Muscle of leg (tissue), 16 donors: ENCODE measurements at places on chromosomes 7 and 10. TPM values are rescaled to one million over a fixed set of nuclear protein-coding genes. Genes with fewer than 3 reads are reported as not detected.

PLCE1 gene
- total RNA-seq: 31.7 TPM

- H3K36me3 ChIP-seq: peaks cover 25% of the 10 kb centered on the region
- DNase-seq: peak; percentile 96
- H3K27me3 ChIP-seq: no peaks in the 10 kb centered on the region
- peaks cover 46% of the 10 kb centered on the region for H3K4me1 ChIP-seq
Observed at GRCh38 chr7:130141161-130141883, 63.9 kb downstream of the TMEM209 start.

GRCh38 chr7:100614308-100614861 is 2.0 kb downstream of the MOSPD3 start:
- H3K4me1 ChIP-seq: peaks cover 10% of the 10 kb centered on the region
- H3K27ac ChIP-seq: no peak overlapping the region
- no peak for DNase-seq
- H3K4me3 ChIP-seq: no peak overlapping the region
- H3K27me3 ChIP-seq: no peaks in the 10 kb centered on the region
- H3K36me3 ChIP-seq: peaks cover 9% of the 10 kb centered on the region

- no peak overlapping the region for H3K27ac ChIP-seq
- DNase-seq: peak; percentile 73
- H3K36me3 ChIP-seq: peaks cover 29% of the 10 kb centered on the region
- H3K4me1 ChIP-seq: no peaks in the 10 kb centered on the region
- no peaks in the 10 kb centered on the region for H3K27me3 ChIP-seq
- H3K4me3 ChIP-seq: no peak overlapping the region
Observed at GRCh38 chr7:141654551-141654950, 47.4 kb downstream of the DENND11 start.

STK31 gene
- 0.40 TPM for total RNA-seq

- peaks cover 12% of the 10 kb centered on the region for H3K36me3 ChIP-seq
- peak overlapping the region; percentile 18 for H3K4me3 ChIP-seq
- H3K27ac ChIP-seq: peak overlapping the region; percentile 98
Observed at GRCh38 chr7:128453836-128454804, 1.6 kb upstream of the HILPDA start.

DNA sequence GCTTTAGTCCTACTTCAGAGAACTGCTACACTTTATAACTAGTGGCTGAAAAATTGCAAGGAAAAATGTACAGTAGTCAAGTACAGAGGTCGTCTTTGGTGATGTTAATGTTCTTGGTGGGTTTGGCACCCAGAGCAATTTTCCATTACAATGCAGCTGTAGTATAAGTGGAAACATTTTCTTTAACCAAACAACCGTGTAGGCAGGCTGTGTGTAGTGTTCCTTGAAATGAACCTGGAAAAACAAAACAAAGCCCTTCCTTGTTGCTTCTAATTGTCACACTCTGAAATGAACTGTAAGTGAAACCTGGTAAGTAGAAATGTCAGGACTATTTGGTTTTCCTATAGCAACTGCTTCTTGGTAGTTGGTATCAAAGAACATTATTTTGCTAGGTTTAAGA is 256.9 kb downstream of the MDFIC start:
- no peak overlapping the region for H3K27ac ChIP-seq
- H3K4me3 ChIP-seq: no peak overlapping the region
- no peaks in the 10 kb centered on the region for H3K27me3 ChIP-seq
- peak; percentile 57 for DNase-seq
- H3K36me3 ChIP-seq: no peaks in the 10 kb centered on the region

- H3K27ac ChIP-seq: no peak overlapping the region
- peaks cover 6% of the 10 kb centered on the region for H3K27me3 ChIP-seq
- no peaks in the 10 kb centered on the region for H3K36me3 ChIP-seq
- H3K4me3 ChIP-seq: no peak overlapping the region
- H3K4me1 ChIP-seq: no peaks in the 10 kb centered on the region
Observed at GRCh38 chr10:130244928-130245495, 108.8 kb downstream of the GLRX3 start.

DNA sequence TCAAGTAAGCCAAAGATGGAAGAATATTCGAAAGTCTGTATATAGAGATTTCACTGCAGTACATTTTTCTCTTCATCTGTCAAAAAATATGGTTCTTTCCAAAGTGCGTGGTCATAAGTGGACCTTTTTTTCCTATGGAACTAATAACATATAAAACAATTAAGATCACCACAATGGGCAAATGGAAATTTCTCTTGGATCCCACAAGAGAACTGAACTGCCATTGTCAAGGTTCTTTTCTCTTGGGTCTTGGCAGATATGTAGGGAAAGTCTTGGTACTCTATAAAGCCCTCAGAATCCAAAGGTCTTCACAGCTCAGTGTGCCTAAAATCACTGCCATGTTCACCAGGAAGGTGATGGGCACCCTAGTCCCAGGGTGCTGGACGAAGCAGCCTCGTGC is at the start of gene OR6B1:
OR6B1 (plus strand) TSS at position 301 of the 400 bp plus-strand sequence. CDS start 3,677 bp downstream, outside the sequence.
- H3K27me3 ChIP-seq: no peaks in the 10 kb centered on the region
- H3K36me3 ChIP-seq: no peaks in the 10 kb centered on the region
- no peaks in the 10 kb centered on the region for H3K4me1 ChIP-seq
- DNase-seq: no peak

- no peak for DNase-seq
- H3K4me1 ChIP-seq: peaks cover 13% of the 10 kb centered on the region
- H3K4me3 ChIP-seq: no peak overlapping the region
- no peak overlapping the region for H3K27ac ChIP-seq
- H3K27me3 ChIP-seq: no peaks in the 10 kb centered on the region
Observed at GRCh38 chr10:112741830-112742402, 208.1 kb upstream of the TCF7L2 start.

DNA sequence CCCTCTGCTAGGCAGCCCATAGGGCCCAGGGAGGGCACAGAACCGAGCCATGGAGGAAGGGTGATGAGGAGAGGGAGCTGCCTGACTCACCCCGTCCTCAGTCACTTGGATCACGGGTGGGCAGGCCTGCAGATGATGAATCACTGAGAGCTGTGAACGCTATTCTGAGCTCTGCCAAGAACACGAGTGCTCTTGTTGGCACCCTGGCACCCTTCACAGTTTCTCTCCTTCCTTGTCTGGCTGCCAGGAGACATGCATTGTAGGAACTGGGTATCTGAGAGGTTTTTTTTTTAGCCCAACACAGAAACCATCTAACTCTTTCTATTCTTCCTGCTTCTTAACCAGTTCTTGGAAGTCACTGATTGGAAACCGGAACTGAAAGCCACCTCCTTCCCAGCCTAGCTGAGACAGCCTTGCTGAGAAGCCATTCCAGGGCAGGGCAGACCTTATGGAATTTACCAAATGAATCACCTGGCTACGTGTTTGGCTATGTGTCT is 82.1 kb downstream of the SLC37A3 start:
- H3K4me1 ChIP-seq: peaks cover 10% of the 10 kb centered on the region
- no peaks in the 10 kb centered on the region for H3K27me3 ChIP-seq
- peak; percentile 60 for DNase-seq
- H3K4me3 ChIP-seq: no peak overlapping the region

PPIA gene
- 1,341 TPM for total RNA-seq

GRCh38 chr10:17009212-17009700 is 120.4 kb downstream of the CUBN start:
- peak overlapping the region; percentile 81 for H3K27ac ChIP-seq
- no peaks in the 10 kb centered on the region for H3K27me3 ChIP-seq
- H3K4me3 ChIP-seq: no peak overlapping the region
- H3K4me1 ChIP-seq: peaks cover 38% of the 10 kb centered on the region
- no peaks in the 10 kb centered on the region for H3K36me3 ChIP-seq
- DNase-seq: peak; percentile 89

DNA sequence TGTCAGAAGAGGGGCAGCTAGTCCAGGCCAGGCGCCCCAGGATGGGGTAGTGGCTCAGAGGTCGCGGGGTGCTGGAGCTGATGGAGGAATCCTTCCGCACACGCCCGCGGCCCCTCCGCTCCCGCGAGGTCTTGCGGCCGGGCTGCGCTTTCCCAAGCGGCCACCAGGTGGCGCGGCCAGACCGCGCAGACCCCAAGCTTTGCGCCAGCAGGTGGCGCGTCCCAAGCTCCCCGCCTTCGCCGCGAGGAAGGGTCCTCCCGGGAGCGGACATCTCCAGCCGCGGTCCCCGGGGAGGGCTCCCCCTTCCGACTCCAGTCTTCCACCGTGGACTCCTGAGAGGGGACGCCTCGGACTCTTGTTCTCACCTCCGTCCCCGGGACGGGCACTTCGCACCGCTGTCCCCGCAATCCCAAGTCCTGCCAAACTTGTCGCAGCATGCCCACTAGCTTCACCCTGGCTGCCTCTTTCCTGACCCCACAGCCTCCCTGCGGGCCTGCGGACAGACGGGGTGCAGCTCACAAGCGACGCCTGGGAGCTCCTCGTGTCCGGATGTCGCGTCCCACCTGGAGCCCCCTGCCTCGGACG is 19.4 kb downstream of the KCNK18 start:
- no peak overlapping the region for H3K27ac ChIP-seq
- H3K4me3 ChIP-seq: peak overlapping the region; percentile 34
- H3K4me1 ChIP-seq: peaks cover 13% of the 10 kb centered on the region
- H3K27me3 ChIP-seq: peaks cover 50% of the 10 kb centered on the region

DNA sequence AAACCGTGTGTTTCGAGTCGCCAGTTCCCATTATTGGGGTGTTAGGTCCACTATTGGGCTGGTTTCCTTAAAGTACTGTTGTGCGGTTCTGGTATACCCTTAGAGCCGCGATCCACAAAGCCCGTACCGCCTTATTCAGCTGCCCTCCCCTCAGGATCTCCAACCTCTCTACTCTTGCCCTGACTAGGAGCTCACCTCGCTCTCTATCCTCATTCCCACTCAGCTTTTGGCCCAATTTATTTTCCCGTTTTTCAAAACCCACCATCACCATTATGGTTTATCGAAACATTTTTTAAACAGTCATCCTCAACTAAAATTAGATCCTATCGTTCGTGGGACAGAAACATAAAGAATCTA is 461 bp upstream of the ETV1 start:
- H3K27me3 ChIP-seq: no peaks in the 10 kb centered on the region
- H3K4me1 ChIP-seq: peaks cover 10% of the 10 kb centered on the region
- H3K27ac ChIP-seq: peak overlapping the region; percentile 99
- no peak for DNase-seq
- no peaks in the 10 kb centered on the region for H3K36me3 ChIP-seq
- H3K4me3 ChIP-seq: peak overlapping the region; percentile 85

- no peaks in the 10 kb centered on the region for H3K4me1 ChIP-seq
- DNase-seq: no peak
- H3K27me3 ChIP-seq: no peaks in the 10 kb centered on the region
- H3K4me3 ChIP-seq: no peak overlapping the region
- H3K27ac ChIP-seq: no peak overlapping the region
- no peaks in the 10 kb centered on the region for H3K36me3 ChIP-seq
Observed at GRCh38 chr10:54983255-54983654, 182.2 kb upstream of the PCDH15 start.

LRRD1 gene
- 0.31 TPM for total RNA-seq

GRCh38 chr10:77801474-77802161 is 124.9 kb downstream of the DLG5 start:
- no peak for DNase-seq
- H3K27ac ChIP-seq: no peak overlapping the region
- peaks cover 69% of the 10 kb centered on the region for H3K36me3 ChIP-seq
- H3K4me3 ChIP-seq: no peak overlapping the region
- no peaks in the 10 kb centered on the region for H3K4me1 ChIP-seq

- H3K27me3 ChIP-seq: no peaks in the 10 kb centered on the region
- H3K27ac ChIP-seq: peak overlapping the region; percentile 99
- peak overlapping the region; percentile 85 for H3K4me3 ChIP-seq
- peaks cover 6% of the 10 kb centered on the region for H3K4me1 ChIP-seq
- DNase-seq: peak; percentile 81
Observed at GRCh38 chr10:17644485-17644943, 563 bp downstream of the STAM start.

- no peaks in the 10 kb centered on the region for H3K27me3 ChIP-seq
- no peak overlapping the region for H3K4me3 ChIP-seq
- peaks cover 86% of the 10 kb centered on the region for H3K36me3 ChIP-seq
- peaks cover 63% of the 10 kb centered on the region for H3K4me1 ChIP-seq
Observed at GRCh38 chr7:44114586-44115310, 8.6 kb downstream of the POLD2 start.

ASAH2 gene
- 1.6 TPM for total RNA-seq

FOXI2 gene
- total RNA-seq: 0.09 TPM

- no peak for DNase-seq
- no peaks in the 10 kb centered on the region for H3K36me3 ChIP-seq
- H3K27me3 ChIP-seq: no peaks in the 10 kb centered on the region
- no peak overlapping the region for H3K4me3 ChIP-seq
Observed at GRCh38 chr7:41238851-41239331, 464.0 kb downstream of the INHBA start.

DNA sequence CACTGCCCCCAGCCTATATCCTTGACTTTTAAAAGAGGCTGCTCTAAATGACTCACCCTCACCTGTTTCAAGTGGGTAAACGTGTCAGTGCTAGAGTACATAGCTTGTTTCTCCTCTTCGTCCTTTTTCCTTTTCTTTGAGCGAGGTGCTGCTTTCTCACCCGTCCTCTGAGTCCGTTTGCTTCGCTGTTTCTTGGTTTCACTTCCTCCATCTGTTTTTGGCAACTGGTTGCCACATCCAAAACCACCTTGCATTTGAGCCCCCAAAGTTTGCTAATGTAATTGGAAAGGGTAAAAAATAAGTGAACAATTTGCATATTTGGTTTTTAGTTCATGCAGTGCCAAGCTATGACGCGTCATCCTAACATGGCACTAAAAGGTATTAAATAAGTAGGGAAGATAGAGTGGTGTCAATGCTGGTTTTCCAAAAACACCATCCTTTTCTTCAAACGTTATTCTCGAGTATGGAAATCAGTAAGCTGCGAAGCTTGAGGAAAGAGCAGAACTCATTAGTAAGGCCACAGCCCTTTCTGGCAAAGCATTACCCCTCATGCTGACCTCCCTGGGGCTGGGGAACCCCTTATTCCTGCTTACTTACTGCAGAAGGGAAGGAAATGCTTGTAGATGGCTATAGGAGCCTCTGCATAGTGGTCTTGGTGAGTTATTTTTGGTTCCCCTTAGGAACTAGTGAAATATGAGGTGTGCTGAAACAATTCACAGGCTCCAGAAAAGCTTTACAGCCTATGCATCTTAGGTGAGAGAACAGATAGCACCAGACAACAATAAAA is 133.5 kb downstream of the GALNT11 start:
- no peak overlapping the region for H3K27ac ChIP-seq
- no peaks in the 10 kb centered on the region for H3K27me3 ChIP-seq
- no peaks in the 10 kb centered on the region for H3K4me1 ChIP-seq
- H3K4me3 ChIP-seq: no peak overlapping the region

DNA sequence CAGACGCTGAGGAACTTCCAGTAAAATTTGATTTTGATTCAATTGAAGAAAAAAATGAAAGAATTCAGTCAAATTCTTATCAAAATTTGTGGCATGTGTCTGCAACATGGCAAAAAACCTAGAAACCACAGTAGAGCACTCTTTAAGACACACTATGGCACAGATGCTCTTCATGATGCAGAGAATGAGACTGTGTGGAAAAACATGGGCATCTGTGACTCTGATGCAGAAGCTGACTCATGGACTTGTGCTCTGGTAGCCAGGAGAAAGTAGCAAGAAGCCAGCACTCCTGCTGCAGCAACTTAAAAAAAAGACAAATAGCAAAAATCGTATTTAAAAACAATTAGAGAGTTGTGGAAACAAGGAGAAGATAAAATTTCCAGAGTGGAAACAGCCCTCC is 8.9 kb upstream of the KCNK18 start:
- no peak overlapping the region for H3K27ac ChIP-seq
- H3K36me3 ChIP-seq: no peaks in the 10 kb centered on the region
- DNase-seq: no peak
- H3K4me1 ChIP-seq: no peaks in the 10 kb centered on the region
- no peak overlapping the region for H3K4me3 ChIP-seq
- H3K27me3 ChIP-seq: no peaks in the 10 kb centered on the region
